Activated naive CD4-positive, alpha-beta T cell (primary cell): ENCODE measurements at places on chromosomes 16 and 17.

DNA sequence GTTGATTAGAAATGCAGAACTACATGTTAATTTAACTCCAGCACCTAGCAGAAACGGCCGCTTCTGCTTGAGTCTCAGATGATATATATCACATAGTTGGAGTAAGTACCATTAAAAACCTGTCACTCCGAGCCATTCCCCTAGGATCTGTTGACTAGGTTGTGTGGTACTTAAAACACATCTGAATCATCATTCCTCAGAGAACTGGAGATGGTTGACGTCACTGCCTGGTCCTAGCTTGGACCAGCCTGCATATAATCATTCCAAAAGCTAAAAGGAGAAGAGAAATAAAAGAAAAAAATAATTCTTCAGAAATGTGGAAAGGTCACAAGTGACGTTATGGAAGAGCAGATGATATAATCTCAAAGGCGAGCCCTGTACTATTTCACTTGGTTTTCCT lies 31.3 kb upstream of the RASL10B start:
- no peak for DNase-seq

GRCh38 chr17:82373731-82374625 lies 2.4 kb downstream of the UTS2R start:
- no peak for DNase-seq

DNA sequence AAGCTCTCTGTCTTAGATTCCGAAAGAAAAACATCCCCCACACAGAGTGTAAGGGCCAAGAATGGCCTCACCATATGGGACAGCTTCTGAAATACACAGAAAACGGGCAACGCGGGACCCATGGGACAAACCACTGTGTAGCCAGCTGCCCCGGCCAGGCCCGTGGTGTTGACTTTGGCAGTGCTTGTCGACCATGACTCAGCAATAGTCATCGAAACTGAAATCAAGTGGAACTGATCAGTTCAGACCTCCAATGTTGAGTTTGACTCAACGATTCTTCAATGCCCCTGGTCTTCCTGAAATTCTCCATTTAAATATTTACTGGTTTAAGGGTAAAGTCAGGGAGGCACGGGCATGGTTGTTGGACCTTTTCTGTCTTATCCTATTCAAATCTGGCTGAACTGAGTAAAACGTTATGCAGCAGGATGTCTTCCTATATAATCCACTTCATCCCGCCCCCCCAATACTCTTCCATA lies 27.5 kb downstream of the ZFHX3 start:
- no peak for DNase-seq

GRCh38 chr17:29862951-29863350 lies 67.1 kb downstream of the SSH2 start:
- DNase-seq = no peak

- no peak for DNase-seq
These were observed 276.4 kb downstream of the SOX9 start for GRCh38 chr17:72397223-72397667.

DNA sequence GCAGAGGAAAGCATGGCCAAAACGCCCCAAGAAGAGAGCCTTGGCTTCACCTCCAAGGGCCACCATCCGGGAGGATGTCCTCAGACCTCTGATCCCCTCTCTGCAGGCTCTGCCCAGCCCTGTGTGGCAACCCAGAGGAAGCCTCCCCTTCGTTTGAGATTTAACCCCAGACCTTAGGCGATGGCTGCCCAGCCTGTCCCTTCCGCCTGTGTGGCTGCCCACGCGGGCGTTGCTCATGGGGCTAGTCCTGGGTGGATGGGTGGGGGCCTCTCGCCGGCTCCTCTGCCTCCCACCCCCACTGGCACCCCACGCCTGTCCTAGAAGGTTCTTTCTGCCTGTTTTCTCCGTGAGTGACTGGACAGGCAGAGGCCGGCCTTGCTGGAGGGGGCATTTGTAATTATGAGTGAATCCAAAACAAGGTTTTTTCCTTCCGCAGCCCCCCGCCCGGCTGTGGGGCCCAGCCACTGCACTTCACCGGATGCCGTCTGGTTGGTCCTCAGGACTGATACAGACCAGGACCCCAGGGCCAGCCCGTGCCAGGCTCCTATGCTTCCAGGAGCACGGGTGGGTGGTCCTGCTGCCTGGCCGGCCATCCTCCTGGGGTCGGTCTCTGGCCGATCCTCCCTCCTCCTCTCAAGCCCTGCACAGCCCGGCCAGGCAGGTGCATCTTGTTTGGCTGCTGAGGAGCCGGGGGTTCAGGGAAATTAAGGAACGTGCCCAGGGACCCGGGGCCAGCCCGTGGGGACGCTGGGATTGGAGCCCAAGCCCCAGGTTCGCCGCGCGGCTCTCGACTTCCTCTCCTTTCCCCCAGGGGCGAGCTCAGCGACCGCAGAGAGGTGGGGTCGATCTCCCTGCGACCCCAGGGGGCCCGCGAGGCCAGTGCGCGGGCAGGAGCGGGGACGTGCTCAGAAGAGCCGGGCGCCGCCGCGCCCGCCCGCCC lies at the start of gene TMEM235:
Gene TMEM235 (plus strand): TSS at position 636 of the 940 bp plus-strand sequence. CDS start 393 bp downstream, outside the sequence.
- no peak for DNase-seq

DNA sequence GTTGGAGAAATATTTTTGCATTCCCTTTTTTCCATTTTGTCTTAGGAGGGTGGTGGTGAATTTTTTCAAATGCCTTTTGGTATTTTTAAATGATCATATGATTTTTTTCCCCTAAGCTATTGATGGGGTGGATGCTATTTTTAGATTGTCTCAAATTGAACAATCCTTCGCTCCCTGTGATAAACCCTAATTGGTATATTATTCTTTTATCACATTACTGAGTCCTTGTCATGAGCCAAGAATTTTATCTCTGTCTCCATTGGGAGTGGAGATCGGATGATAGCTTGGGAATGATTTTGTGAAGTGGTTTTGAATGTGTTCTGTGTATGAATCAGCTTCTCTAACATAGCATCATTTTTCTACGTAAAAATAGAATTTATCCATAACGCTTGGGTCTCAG lies 15.4 kb downstream of the NECAB2 start:
- no peak for DNase-seq

GRCh38 chr17:18270046-18270931 lies 9.8 kb downstream of the MIEF2 start:
- no peak for DNase-seq

GRCh38 chr16:57255686-57256415 lies 10.8 kb downstream of the ARL2BP start:
- DNase-seq = no peak

DNA sequence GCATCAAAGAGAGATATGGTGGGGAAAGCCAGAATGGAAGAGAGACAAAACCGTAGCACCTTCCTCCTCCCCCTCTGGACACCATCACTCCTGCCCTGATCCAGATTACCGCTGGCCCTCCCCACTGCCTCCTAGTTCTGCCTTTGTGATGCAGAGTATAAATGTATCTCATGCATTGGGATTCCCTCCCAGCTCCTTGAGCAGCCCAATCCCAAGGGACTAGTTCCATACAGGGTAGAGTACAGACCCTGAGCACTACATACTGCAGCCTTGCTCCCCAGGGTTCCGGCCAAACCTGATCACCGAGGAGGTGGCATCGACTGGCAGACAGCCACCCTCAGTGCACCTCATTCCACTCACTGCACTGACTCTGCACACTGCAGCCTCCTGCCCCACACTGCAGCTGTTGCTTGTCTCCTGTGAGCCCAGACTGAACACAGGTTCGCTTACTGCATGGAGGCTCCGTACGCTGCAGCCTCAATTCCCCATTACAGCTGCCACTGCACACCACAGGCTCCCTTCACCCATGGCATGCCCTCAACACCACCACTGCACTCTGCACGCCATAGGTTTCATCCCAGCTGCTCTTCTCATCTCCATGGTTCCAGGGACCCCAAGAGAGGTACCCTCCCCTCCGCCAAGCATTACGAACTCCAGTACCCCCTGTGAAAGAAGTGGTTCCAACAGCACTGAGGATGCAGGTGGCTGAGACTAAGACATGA lies 1.7 kb upstream of the THRA start:
- no peak for DNase-seq

DNA sequence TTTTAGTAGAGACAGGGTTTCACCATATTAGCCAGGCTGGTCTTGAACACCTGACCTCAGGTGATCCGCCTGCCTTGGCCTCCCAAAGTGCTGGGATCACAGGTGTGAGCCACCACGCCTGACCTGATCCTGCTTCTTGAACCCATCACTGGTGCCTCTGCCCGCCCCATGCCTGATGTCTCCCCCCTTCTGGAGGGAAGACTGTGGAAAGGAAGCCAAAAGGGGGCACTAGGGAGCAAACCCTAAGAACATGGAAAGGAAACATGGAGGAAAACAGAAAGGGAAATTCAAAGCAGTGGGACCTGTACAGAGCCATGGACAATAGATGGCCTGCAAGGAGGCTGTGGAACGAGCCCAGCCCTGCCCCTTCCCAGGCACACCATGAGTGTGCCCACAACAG lies 31.1 kb upstream of the FASN start:
- no peak for DNase-seq

- DNase-seq = no peak
These were observed 217.0 kb downstream of the FTO start for GRCh38 chr16:53920988-53921387.

- DNase-seq = no peak
These were observed 33.7 kb downstream of the TRIM25 start for GRCh38 chr17:56880133-56880532.

DNA sequence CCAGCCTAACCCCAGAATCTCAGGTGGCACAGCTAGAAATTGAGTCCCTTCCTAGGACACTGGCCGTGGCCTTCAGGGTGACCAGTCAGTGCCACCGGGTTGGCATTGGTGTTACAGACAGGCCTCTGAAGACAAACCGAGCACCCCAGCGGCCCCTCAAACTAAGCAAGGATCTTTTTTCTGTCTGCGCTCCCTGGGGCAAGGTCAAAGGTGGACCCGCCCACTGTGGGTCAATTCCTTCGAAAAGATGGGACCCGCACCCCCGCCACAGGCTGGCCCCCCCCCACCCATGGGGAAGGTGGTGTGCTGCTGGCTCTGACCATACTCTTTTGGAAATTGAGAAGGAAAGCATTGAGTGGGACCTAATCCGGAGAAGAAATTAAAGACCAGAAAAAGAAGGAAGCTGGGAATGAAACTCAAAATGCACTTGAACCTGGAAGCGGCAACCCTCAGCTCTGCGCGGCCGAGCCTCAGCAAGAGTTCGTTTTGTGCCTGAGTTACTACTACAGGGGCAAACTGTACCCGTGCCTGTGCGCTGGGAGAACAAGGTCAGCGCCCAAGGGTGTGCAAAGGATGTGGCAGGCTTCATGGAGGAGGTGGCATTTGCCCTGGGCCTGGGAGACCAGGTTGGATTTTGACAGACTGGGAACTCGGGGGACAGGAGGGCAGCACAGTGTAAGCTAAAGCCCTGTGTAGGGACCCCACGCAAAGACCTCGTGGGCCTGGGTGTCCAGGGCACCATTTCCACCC lies 20.4 kb downstream of the TMC6 start:
- no peak for DNase-seq

DNA sequence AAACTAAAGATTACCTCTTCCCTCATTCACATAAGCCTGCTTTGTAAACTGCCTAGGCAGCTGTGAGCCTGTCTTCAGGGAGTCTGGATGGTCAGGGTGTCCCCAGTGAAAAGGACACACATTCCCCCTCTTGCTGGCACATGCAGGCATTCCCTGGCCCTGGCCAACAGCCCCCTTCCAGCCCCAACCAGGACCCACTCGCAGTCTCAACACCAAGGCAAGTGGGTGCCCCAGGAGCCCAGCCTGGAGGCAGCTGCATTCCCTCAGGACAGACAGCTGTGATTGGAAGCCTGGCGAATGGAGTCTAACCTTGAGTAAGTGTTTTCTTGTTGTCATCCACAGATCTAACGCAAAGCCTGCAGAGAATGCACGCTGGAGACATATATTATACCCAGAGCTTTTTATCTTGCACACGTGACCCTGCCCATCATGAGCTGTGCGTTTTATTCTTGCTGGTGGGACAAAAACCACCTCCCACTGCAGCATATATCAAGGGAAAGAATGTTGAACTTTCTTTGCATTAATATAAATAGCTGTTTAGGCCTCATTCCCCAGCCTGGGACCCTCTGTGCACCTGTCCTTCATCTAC lies 95.0 kb upstream of the LHX1 start:
- DNase-seq = no peak

GRCh38 chr16:86343027-86343795 lies 167.1 kb upstream of the FOXF1 start:
- DNase-seq = no peak

DNA sequence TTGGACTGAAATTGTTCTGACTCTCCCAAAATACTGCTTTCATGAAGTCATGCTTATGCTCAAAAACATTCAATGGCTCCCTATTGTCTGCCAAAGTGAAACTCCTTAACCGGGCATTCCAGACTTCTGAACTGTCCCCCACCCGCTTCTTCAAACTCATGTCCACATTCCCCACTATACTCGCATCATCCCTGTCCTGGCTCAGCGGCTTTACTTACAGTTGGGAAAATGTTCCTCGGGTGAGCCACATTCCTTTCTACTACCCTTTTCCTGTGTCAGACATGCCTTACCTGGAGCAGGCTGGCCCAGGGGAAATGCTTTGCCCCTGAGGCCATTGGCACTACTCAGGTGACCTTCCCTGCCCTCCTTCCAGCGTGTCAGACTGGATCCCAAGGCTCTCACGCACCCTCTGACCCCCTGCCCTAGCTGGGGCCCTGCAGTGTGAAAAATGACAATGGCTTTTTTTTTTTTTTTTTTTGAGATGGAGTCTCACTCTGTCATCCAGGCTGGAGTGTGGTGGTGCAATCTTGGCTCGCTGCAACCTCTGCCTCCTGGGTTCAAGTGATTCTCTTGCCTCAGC lies 5.3 kb downstream of the CYGB start:
- DNase-seq = no peak

GRCh38 chr16:68884401-68884800 lies 41.1 kb downstream of the TANGO6 start:
- DNase-seq = no peak

GRCh38 chr17:28954886-28955285 lies 3.6 kb upstream of the PHF12 start:
- DNase-seq = no peak

GRCh38 chr17:79201536-79202227 lies 127.1 kb downstream of the ENGASE start:
- DNase-seq = no peak

DNA sequence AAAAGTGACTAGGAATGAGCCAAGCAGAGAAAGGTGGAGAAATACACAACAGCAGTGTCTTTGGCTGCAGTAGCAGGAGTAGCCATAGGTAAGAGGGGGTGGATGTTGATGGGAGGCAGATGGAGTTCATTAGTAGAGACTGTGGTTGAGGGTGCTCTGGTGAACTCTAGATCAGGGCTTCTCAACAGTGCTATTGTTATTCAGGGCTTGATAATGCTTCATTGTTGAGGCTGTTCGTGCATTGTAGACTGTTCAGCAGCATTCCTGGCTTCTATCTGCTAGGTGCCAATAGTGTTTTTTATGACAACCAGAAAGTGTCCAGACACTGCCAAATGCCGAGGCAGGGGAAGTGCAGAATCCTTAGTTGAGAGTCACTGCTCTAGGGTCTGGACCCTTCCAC lies 3.6 kb downstream of the ALKBH5 start:
- no peak for DNase-seq

- no peak for DNase-seq
These were observed 47.3 kb downstream of the MIS12 start for GRCh38 chr17:5533486-5534315.

- DNase-seq = no peak
These were observed 25.6 kb downstream of the TEX14 start for GRCh38 chr17:58665946-58666857.

- DNase-seq = no peak
These were observed 33.3 kb upstream of the METTL9 start for GRCh38 chr16:21565861-21566669.
